Stimulated activated CD4-positive, alpha-beta T cell treated with anti-CD3 and anti-CD28 coated beads, Interleukin-15, amount 100 ng/mL, for 48 hours (primary cell): ENCODE measurements at places on chromosomes 2 and 18.

DNA sequence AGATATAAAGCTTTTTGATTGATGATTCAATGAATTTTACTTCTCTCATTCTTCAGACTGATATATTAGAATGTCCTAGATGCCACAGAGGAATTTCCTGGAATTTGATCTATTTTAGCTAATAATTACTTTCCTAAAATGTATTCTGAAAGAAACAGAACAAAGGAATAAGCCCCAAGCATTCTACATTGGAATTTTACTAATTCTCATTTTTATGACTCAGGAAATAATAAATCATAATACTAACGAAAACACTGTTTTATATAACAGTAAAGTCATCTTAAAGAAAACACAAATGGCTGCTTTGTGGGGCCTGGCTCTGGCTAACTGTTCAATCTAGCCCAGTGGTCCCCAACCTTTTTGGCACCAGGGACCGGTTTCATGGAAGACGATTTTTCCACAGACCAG, 68.6 kb upstream of the LPIN2 start:
- no peak for DNase-seq

DNA sequence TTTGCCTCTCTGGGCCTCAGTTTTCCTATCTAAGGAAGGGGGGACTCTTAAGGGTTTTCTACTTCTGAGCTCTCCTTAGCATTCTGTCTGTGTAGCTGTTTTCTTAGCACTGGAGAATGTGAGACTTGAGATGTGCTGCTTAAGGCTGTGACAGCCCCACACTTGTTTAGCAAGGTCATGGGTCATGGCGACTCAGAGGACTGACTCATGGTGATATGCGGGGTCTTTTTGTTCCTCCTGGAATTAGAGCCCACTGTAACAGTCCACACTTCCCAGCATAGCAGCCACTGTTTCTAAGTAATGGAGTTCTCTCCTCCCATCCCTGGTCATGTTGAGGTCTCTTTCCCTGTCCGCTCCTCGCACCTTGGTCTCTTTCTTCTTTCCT, 4.1 kb upstream of the LPIN1 start:
- DNase-seq = no peak

DNA sequence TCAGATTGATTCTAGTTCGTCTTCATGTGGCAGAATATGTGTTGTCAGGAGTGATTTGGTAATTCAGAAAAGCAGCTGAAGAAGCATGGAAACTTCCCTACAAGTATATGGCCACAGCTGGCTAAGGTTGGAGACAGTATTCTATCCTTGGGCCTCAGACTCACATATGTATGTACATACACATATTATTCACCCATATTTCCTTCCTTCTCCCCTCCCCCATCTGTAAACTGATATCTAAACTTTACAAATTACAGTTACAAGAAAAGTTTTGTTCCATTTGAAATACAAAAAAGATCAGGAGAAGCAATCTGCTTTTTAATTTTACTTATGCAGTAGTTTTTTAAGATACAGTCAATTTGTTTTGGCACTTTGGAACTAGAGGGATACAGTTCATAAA, 3.1 kb downstream of the SP3 start:
- DNase-seq = no peak

GRCh38 chr18:72605376-72605775, 61.2 kb upstream of the CBLN2 start:
- no peak for DNase-seq

DNA sequence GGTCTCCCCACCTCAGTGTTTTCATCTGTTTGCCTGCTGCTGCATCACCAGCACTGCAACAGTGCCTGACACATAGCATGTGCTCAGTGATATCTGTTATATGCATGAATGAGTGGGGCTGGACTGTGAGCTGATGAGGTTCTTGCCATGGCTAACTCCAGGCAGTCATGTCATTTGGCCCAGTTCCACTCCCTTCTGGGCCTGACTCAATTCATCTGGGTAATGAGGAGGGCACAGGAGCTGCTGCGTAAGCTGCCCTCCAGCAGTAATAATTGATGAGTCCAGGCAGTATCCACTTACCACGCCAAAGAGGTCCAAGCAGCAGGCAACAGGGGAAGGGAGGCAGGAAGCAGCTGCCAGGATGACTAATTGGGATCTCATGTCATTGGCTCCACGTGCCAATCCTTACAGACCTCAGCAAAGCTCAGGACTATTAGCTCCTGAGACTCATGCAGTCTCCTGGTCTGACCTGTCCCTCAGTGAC, 34.1 kb upstream of the MAT2A start:
- no peak for DNase-seq

GRCh38 chr18:32802591-32803451, 30.0 kb upstream of the KLHL14 start:
- no peak for DNase-seq

DNA sequence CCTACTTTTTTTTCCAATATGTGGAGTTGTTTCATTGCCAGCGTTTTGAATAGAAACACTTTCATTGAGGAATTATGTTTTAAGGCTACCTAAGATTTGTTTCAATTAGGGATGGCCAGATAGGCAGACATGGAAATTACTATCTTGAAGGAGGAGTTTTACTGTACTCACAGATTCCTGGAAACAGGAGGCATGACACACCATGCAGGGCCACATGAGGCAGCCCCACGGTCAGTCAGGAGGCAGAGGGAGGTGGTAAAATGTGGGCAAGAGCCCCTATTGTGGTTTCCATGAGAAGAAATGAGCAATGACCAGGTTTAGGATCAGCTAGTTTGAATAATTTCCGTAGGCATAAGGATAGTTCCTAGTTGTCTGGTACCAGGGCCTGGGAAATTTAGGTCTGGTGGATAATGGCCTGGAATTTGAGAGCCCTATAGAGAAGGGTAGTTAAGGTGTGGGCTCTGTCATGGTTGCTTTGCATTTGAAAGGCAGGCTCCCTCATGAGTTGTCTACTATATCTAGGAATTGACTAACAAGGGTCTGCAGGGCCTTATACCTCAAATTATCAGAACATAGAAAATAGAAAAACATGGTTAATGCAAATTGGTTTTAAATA, 360.0 kb upstream of the KCNJ3 start:
- DNase-seq = no peak

DNA sequence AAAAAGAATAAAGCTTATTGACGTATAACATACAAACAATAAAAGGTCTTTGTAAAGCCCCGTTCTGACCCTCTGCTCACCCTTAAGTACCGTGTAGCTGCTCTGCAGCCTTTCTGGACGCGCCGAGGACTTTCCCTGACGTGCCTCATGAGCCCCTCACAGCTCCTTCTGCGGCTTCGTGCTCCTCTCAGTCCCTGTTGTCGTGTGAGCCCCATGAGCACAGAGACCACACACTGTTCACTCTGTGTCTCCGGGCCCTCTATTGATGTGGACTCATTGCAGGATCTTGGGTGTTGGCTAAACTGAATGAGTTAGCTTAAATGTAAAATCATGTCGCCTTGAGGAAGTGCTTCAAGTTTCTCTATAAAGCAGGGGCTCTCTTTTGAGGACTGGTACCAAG, 43.6 kb upstream of the INHBB start:
- DNase-seq = no peak

- DNase-seq = no peak
These were observed 11.6 kb downstream of the ADCY3 start for GRCh38 chr2:24908461-24908901.

- DNase-seq = no peak
These were observed 17.2 kb downstream of the SNORC start for GRCh38 chr2:232887171-232887850.

DNA sequence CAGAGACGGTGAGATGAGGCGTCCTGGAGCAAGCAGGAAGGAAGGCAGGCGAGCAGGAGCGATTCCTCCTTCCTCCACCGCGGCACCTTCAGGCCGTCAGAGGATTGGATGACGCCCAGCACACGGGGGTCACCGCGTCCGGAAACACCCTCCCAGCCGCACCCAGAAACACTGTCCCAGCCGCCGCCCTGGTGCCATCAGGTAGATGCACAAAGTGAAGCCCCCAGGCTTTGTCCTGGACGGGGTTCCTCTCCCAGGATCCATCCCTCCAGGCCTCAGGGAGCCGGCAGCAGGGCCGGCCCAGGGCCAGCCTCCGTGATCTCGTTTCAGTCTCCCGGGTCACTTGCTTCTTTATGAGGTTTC, 31.5 kb downstream of the RTP5 start:
- no peak for DNase-seq

DNA sequence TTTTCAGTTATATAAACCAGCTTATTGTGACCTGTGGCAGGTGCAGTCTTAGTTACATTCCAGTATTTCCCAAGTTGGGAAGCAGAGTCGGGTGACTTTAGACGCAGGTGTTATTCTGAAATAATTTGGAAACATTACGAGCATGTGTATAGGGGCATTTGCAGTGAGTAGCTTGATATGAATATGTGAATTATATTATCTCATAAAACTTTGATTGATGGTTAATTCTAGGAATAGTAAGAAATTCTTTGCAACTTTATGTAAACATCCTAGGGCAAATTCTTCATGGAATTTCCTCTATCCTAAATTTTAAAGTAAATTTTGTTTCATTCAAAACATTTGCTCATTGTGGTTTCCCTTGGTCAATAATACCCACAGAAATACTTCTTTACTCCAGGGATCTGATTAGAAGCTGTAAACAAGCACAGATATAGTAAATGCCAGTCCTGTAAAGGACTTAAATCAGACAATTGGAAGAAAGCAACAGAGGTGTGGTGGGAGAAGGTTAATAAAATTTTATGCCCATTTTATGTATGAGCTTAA, 580.6 kb upstream of the CDH2 start:
- DNase-seq = no peak

- no peak for DNase-seq
These were observed 286.5 kb upstream of the SYT4 start for GRCh38 chr18:43563780-43564179.

- DNase-seq = no peak
These were observed 447.6 kb upstream of the NETO1 start for GRCh38 chr18:73315381-73315780.

DNA sequence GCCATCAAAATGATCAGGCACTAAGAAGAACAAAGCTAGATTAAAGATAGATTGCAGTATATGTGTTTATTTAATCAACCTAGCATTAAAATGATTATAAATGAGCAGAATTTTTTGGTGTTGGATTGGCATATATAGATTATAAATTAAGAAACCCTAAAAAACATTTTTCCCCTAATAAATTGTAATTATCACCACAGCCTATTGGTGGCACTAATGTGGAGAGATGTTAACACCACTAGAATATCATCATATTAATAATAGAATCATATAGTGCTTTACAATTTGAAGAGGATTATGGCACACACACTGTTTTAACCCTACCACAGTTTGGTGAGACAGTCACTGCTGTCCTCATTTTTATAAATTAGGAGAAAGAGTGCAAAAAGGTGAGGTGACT, 112.4 kb upstream of the RND3 start:
- no peak for DNase-seq

- no peak for DNase-seq
These were observed 86.9 kb upstream of the RBBP8 start for GRCh38 chr18:22846088-22846683.

DNA sequence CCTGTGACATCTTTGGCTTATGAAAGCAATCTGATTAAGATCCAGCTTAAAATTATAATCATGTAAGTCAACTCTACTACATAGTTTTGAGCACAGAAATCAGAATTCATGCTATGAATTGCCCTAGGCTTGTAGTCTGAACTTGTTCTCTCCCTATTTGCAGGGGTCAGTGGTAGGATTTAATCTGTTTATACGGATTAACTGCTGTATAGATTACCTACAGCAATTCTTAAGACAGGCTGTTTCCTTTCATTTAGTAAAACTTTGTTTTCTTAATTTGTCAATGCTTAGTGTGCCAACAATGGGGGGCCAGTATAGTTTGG, 287.9 kb downstream of the PDE11A start:
- no peak for DNase-seq

DNA sequence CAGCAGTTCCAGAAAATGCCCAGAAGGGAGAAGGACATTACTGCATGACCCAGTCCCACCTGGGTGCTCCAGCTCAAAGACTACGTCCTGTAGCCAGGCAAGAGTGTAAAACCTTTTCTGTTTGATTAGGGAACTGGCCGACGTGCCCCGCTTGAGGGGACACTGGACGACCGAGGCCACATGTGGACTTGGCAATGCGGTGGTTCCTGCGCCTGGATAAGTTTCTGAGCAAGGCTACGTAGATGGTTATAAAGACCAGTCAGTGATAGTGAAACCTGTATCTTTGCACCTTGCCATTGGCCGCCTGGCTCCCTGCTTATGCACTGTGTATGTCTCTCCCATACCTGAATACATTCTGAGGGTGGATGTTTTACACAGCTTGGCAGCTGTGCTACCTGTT, 567.0 kb upstream of the CRIM1 start:
- no peak for DNase-seq

DNA sequence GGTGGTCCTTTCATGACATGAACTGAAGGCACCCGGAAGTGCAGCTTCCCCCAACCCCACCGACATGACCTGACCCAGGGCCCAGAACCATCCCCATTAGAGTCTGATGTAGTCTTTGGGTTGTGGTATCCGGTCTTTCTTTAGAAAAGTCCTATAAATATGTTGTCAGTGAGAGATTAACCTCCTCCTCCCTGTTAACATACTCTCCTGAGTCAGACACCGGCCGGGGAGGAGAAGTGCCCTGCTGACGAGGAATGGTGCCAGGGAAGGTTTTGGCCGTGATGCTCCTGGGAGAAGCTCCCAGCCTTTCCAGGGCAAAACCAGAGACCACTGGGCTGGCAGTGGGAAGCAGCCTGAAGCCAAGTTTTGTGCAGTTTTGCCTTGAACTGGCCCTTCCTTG, 109.0 kb downstream of the LAMA3 start:
- no peak for DNase-seq

DNA sequence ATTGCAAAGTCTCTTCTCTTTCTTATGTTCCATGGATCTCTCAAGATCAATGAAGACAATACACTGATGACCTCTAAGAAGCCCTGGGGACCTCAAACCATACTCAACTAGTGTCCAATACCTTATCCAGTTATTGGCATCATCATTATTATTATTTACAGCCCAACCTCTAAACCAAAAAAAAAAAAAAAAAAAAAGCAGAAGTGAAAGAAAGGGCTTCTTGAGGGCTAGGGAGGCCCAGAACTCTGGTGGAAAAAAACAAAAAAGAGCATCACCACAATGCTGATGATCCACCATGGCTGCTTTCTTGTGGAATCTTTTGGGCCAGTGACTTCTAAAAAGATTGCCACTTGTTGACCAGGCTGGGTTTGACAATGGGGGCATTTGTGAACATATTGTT, 324.9 kb downstream of the LPIN1 start:
- DNase-seq = no peak

DNA sequence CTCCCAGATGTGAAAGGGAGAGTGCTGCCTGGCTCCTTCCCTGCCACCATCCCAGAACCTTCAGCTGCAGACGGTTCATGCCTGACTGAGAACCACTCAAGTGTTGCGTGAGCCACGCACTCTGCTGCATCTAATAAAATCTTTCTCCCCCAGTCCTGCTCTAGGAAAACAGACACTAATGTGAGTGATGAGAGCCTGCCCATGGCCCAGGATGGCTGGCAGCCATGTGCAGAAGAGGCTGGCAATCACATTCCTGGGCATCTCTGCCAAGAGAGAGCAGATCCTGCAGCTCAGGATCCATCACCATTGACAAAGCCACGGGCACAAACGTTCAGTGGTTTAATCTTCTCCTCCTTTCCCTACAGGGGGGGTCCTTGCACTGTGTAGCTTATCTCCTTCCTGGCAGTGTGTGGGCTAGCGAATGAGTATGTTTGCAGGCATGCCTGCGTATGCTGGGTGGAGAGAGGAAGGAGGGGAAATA, 477.5 kb downstream of the SLC4A3 start:
- no peak for DNase-seq

GRCh38 chr2:201196003-201196402, 13.1 kb downstream of the CASP10 start:
- no peak for DNase-seq
